ENCODE measurements at places on chromosomes 4 and X.
A peak's percentile ranks its signal among the peaks of the same experiment; 100 is the strongest.

DNA sequence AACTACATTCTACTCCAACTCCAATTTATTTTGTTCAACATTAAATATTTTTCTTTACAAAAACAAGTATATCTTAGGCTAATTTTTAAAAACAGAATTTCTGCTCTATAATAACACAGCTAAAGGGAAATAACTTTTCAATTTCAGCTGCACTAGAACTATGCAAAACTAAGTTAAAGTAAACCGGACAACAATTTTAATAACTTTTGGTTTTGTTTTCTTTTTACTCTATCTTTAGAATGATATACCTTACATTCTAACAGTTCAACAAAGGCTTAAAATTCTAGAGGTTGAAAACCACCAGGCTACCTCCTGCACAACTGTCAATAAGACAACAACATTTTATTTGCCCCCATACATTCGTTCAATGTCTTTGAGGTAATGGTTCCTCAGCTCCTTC, 18.7 kb upstream of the KCNE5 start:
- DNase-seq: no peak
- no peak overlapping the region for H3K4me3 ChIP-seq
- no peak overlapping the region for H3K27ac ChIP-seq
- no peaks in the 10 kb centered on the region for H3K27me3 ChIP-seq
- H3K36me3 ChIP-seq: peaks cover 3% of the 10 kb centered on the region

GRCh38 chrX:12789976-12790375, 1.2 kb upstream of the PRPS2 start:
- no peak overlapping the region for H3K27ac ChIP-seq
- no peak overlapping the region for H3K4me3 ChIP-seq
- no peaks in the 10 kb centered on the region for H3K36me3 ChIP-seq
- peaks cover 4% of the 10 kb centered on the region for H3K27me3 ChIP-seq
- DNase-seq: no peak
- H3K4me1 ChIP-seq: peaks cover 14% of the 10 kb centered on the region

GRCh38 chrX:9338986-9339385, 125.9 kb upstream of the TBL1X start:
- no peak overlapping the region for H3K4me3 ChIP-seq
- peaks cover 47% of the 10 kb centered on the region for H3K4me1 ChIP-seq
- H3K27ac ChIP-seq: no peak overlapping the region
- H3K27me3 ChIP-seq: no peaks in the 10 kb centered on the region
- H3K36me3 ChIP-seq: no peaks in the 10 kb centered on the region

- DNase-seq: no peak
- H3K27me3 ChIP-seq: no peaks in the 10 kb centered on the region
- H3K4me1 ChIP-seq: peaks cover 47% of the 10 kb centered on the region
- no peaks in the 10 kb centered on the region for H3K36me3 ChIP-seq
Measured at GRCh38 chr4:42643685-42644084, 13.2 kb downstream of the ATP8A1 start.

- H3K27me3 ChIP-seq: no peaks in the 10 kb centered on the region
- no peak overlapping the region for H3K4me3 ChIP-seq
- no peaks in the 10 kb centered on the region for H3K36me3 ChIP-seq
- no peaks in the 10 kb centered on the region for H3K4me1 ChIP-seq
- no peak for DNase-seq
- no peak overlapping the region for H3K27ac ChIP-seq
Measured at GRCh38 chrX:125532411-125533089, 212.9 kb downstream of the TEX13C start.

GRCh38 chr4:3285558-3286334, 7.1 kb upstream of the RGS12 start:
- no peak for DNase-seq
- H3K4me3 ChIP-seq: no peak overlapping the region
- H3K27me3 ChIP-seq: peaks cover 3% of the 10 kb centered on the region
- H3K27ac ChIP-seq: no peak overlapping the region
- H3K36me3 ChIP-seq: no peaks in the 10 kb centered on the region
- H3K4me1 ChIP-seq: no peaks in the 10 kb centered on the region

- H3K27me3 ChIP-seq: no peaks in the 10 kb centered on the region
- no peak for DNase-seq
- H3K4me3 ChIP-seq: no peak overlapping the region
- H3K36me3 ChIP-seq: no peaks in the 10 kb centered on the region
Measured at GRCh38 chr4:22493523-22493922, 22.3 kb downstream of the ADGRA3 start.

GRCh38 chr4:81304871-81305270, 89.8 kb upstream of the PRKG2 start:
- no peak overlapping the region for H3K27ac ChIP-seq
- H3K27me3 ChIP-seq: no peaks in the 10 kb centered on the region
- H3K4me3 ChIP-seq: no peak overlapping the region
- H3K4me1 ChIP-seq: no peaks in the 10 kb centered on the region
- H3K36me3 ChIP-seq: no peaks in the 10 kb centered on the region
- no peak for DNase-seq

DNA sequence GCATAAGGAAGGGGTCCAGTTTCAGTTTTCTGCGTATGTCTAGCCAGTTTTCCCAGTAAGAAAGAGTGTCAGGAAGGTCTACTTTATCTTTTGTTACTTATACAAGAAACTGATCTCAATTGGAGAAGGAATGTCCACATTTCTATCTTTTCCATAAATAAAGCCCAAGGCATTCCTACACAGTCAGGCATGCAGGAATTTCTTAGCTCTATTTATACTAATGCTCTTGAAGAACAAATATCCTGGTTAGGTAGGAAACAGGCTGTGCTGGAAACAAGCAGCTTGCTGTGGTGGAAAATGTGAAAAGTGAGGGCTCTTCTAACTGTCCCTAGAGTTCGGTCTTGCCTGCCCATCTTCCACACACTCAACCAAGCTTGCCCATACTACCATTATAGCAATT, 37.9 kb upstream of the PITX2 start:
- no peak overlapping the region for H3K4me3 ChIP-seq
- no peaks in the 10 kb centered on the region for H3K4me1 ChIP-seq

DNA sequence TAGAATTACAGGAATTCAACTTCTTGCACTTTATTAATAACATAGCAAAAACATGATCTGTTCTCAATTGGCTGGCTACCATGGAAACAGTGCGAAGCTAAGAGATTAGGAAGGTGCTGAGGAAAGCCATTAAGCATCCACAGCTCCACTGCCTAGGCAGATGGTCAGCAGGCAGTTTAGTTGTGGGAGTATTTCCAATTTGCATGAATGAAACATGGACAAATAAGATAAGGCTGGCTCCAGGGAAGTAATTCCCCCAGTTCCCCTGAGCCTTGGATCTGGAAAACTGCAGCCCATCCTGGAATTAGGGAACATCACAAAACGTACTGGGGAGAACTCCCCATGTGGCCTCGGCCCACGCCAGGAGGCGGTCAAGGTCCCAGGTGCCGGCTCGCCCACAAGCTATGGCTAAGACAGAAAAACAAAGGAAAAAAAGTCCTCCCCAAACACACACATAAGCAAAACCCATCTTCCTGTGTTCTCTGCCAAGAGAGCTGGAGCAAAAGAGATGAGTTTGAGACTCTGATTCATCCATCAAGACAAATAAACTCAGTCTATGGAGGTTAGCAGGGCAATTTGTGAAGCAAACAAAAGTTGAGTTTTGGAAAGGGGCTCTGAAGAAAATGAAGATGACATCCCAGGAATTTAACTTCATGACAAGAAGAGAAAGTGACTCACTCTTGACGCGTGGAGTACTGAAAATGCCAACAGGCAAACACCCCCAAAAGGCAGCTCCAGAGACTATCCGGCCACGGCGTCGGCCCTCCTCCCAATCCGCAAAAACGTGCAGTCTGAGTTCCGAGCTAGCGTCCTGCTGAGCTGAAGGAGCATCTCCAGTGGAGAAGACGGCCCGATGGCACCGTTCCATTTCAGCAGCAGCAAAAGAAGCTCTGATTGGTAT, 45.1 kb downstream of the IGFBP7 start:
- no peak for DNase-seq
- H3K4me3 ChIP-seq: no peak overlapping the region
- no peaks in the 10 kb centered on the region for H3K4me1 ChIP-seq
- no peak overlapping the region for H3K27ac ChIP-seq

- DNase-seq: no peak
- no peak overlapping the region for H3K27ac ChIP-seq
- no peaks in the 10 kb centered on the region for H3K36me3 ChIP-seq
- H3K4me3 ChIP-seq: no peak overlapping the region
- no peaks in the 10 kb centered on the region for H3K4me1 ChIP-seq
Measured at GRCh38 chr4:118237531-118237930, 115.3 kb downstream of the PRSS12 start.

- no peak overlapping the region for H3K4me3 ChIP-seq
- H3K4me1 ChIP-seq: peaks cover 25% of the 10 kb centered on the region
- no peak overlapping the region for H3K27ac ChIP-seq
- peak; percentile 8 for DNase-seq
- peaks cover 30% of the 10 kb centered on the region for H3K27me3 ChIP-seq
Measured at GRCh38 chr4:153785910-153786721, 2.8 kb downstream of the SFRP2 start.

DNA sequence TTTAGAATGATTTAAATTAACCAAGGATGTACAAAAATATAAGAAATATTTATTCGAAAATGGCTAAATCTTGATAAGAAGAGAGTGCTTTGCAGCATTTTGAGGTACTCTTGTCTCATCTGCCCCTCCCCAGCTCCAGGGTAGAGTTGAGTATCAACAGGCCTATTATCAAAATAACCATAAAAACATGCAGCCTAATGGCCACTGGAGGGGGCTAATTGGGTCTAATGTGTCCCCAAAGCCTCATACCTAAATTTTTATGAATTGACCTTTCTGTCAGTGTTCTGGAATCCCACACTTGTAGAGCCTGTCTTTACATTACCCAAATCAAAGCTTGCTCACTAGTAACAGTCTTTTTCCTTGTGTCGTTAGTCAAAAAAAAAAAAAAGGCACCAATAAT, 544.9 kb upstream of the CPXCR1 start:
- DNase-seq: no peak
- H3K36me3 ChIP-seq: no peaks in the 10 kb centered on the region
- no peaks in the 10 kb centered on the region for H3K27me3 ChIP-seq
- H3K27ac ChIP-seq: no peak overlapping the region

- no peaks in the 10 kb centered on the region for H3K36me3 ChIP-seq
- no peak overlapping the region for H3K4me3 ChIP-seq
- H3K4me1 ChIP-seq: no peaks in the 10 kb centered on the region
Measured at GRCh38 chr4:111991163-111991562, 154.1 kb upstream of the FAM241A start.

- no peaks in the 10 kb centered on the region for H3K27me3 ChIP-seq
- no peak overlapping the region for H3K27ac ChIP-seq
- no peaks in the 10 kb centered on the region for H3K4me1 ChIP-seq
Measured at GRCh38 chr4:125501090-125501489, 186.3 kb downstream of the FAT4 start.

- H3K27ac ChIP-seq: no peak overlapping the region
- no peaks in the 10 kb centered on the region for H3K27me3 ChIP-seq
- H3K4me1 ChIP-seq: no peaks in the 10 kb centered on the region
- no peak for DNase-seq
Measured at GRCh38 chr4:159541143-159541542, 438.3 kb downstream of the RAPGEF2 start.

DNA sequence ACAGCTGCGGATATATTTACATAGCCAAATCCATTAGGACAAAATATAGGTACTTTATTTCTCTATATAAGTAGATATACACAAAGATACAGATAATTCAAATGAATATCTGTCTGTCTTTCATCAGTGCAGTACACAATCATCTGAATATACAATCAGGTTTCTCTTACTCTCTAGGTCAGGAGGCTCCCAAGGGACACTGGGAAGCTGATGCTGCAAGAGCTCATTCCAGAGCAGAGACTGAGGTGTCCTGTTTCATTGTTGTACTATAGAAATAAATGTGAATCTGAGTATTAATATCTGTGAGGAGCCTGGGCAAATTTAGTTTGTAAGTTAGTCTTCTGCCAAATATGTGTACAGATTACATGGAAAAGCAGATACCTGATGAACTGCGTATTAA, 4.2 kb downstream of the TLL1 start:
- peaks cover 2% of the 10 kb centered on the region for H3K4me1 ChIP-seq
- H3K27me3 ChIP-seq: peaks cover 13% of the 10 kb centered on the region
- no peaks in the 10 kb centered on the region for H3K36me3 ChIP-seq
- DNase-seq: no peak
- H3K27ac ChIP-seq: no peak overlapping the region

DNA sequence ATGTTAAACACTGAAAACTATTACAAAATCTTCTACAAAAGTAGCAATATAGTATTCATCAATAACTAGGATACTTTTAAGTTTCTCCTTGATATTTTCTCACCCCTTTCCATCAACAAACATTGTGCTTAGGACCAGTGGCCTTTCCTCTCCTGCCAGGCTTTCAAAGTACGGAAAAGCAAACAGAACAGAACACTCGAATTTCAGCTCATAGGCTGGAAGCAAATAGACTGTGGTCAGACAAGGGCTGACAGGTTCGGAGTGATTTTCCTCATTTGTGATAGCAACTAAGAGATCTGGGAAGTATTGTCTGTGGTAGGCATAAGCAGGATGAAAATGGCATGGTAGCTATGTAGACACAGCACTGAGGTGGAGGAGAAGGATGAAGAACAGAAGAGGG, 68.6 kb upstream of the SORBS2 start:
- no peak overlapping the region for H3K4me3 ChIP-seq
- H3K36me3 ChIP-seq: no peaks in the 10 kb centered on the region
- no peaks in the 10 kb centered on the region for H3K4me1 ChIP-seq
- no peak for DNase-seq
- no peak overlapping the region for H3K27ac ChIP-seq
- no peaks in the 10 kb centered on the region for H3K27me3 ChIP-seq

GRCh38 chr4:94934864-94935263, 177.1 kb downstream of the BMPR1B start:
- no peak for DNase-seq
- no peak overlapping the region for H3K4me3 ChIP-seq
- H3K27ac ChIP-seq: no peak overlapping the region
- H3K36me3 ChIP-seq: no peaks in the 10 kb centered on the region
- H3K4me1 ChIP-seq: no peaks in the 10 kb centered on the region

DNA sequence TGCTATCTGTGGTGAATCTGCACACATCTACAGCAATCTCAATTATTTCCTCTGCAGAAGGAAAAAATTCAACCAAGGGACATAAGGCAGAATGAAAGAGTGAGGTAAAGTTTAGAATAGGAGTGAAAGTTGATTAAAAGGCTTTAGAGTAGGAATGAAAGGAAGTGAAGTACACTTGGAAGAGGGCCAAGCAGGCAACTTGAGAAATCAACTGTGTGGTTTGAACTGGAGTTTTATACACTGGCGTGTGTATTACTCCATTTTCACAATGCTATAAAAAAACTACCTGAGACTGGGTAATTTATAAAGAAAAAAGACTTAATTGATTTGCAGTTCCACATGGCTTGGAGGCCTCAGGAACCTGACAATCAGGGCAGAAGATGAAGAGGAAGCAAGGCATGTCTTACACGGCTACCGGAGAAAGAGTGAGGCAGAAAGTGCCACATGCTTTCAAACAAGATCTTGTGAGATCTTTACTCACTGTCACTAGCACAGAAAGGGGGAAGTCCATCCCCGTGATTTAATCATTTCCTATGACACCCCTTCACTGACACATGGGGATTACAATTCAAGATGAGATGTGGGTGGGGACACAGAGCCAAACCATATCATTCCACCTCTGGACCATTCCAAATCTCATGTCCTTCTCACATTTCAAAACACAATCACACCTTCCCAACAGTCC, 234.8 kb downstream of the IL15 start:
- H3K36me3 ChIP-seq: no peaks in the 10 kb centered on the region
- no peak overlapping the region for H3K4me3 ChIP-seq
- no peak for DNase-seq
- peaks cover 4% of the 10 kb centered on the region for H3K27me3 ChIP-seq
- no peaks in the 10 kb centered on the region for H3K4me1 ChIP-seq
